Activated T-cell treated with anti-CD3 and anti-CD28 coated beads, Interleukin-2, amount 50 U/mL, for 4 hours (primary cell): ENCODE measurements at places on chromosomes 7 and 10. TPM values are rescaled to one million over a fixed set of nuclear protein-coding genes. Genes with fewer than 3 reads are reported as not detected.

DNA sequence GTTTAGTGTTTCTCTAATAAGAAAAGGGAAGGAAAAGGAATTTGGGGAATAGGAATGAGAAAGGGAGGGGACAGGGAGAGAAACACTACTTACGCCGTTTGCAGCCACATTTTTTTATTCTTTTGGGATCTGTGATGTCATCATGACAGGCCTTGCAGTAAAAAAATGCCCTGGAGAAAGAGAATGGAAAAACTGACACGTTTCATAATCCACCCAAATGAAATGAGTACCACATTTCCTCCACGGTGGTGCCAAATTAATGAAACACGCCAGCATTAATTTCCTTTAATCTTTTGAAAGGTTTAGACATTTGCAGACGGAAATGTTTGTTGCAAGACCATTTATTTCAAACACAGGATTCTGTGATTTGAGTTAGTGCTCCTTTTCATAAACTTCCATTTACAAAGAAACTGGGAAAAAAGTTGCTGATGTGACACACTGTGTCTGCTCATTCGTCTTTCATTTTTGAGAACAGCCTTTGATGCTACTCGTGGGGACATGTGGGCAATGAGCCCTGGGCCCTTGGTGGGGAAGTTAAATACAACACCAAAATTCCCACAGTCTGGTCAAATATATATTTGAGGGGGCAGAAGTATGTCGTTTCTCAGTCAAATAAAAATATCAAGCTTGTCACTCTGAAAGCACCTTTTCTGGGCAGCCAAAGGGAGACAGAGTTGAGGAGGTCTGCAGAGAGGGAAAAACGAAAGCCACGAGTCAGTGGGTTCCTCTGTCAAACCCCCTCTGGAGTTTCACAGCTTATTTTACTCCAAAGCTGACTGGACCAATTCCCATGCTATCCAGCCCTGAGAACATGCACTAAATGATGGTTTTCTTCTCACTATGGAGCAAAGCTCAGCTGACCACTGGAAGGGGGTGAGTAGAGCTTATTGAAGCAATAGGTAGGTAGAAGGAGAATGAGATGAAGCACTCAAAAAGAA, 625.5 kb downstream of the KCNMA1 start:
- no peak for DNase-seq

- DNase-seq, result no peak
These were observed 51.2 kb upstream of the BMPER start for GRCh38 chr7:33854178-33854577.

- no peak for DNase-seq
These were observed 66.5 kb downstream of the UNCX start for GRCh38 chr7:1298931-1299885.

DNA sequence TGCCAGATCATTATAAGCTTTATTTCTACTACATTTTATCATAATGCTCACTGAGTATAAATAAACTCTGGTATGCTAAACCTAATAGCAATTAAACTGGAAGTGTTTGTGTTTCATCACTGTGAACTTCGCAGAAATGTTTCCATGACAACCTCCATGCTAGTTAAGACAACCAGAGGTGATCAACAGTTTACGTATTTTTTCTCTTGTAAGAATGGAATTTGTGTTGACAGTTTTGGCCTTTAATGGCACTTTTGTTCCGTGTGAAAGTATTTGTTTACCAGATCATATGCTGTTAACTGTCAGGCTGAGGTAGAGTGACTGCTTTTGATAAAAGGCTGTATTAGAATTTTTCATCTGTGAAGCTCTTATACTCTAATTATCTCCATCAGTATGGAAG, 212.1 kb upstream of the PPP1R3A start:
- DNase-seq, result no peak

DNA sequence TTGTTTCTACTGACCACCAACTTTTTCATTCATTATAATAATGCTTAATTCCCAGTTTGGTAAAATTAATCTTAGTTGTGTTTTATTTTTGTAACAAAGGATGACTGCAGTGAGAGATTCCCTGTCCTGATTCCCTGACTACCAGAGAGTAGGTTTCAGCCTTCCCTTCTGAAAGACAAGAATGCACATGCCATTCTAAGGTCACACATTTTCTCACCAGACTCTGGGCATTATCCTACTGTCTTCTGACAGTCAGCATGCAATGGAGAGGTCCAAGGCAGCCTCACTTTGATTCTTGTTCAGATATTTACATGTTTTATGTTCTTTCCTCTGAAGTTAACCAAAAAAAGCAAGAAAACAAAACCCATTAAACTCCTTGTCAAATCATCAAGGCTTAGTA, 372.7 kb upstream of the CDC14C start:
- DNase-seq, result no peak

DNA sequence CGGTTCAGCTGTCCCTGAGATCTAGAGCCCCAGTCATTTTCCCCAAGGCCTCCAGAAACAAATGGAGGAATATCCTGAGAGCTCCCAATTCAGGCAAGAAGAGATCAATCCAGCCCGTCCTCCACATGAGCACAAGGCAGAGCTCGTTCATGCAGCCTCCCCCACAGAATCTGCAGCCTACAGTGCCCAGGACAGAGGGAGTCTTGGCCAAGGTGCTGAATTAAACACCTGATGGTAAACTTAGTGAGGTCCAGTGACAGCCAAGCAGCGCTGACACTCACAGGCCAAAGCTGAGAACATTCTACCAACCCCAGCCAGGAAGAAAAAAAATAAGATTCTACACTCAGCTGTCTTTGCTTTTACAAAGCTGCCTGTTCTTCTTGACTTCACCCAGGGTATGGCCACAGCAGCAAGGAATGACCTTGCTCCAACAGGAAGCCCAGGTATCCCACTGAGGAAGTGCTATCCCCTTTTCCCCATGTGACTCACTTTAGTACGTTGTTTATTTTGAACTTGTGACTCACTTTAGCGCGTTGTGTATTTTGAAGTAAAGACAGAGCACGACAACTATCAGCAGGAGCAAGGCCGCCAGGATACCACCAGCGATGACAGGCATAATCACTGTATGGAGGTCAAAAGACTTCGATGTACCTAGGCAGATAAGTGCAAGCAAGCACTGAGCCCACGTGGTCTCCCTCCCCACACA, 4.4 kb upstream of the CUZD1 start:
- DNase-seq, result no peak

DNA sequence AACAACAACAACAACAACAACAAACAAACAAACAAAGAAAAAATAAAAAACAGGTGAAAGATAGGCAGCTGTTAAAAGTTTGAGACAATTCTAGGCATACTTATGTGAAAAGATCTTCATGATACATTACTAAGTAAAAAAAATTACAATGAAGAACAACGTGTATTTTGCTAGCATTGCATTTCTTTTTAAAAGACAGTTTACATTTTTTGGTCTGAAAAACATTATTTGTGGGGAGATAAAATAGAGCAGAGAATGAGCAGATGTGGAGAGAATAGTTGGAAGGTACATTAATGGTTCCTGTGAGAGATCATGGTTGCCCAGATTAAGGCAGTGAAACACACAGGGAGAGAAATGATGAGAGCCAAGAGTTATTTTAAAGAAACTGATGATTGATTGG, 210.2 kb upstream of the MKLN1 start:
- no peak for DNase-seq

DNA sequence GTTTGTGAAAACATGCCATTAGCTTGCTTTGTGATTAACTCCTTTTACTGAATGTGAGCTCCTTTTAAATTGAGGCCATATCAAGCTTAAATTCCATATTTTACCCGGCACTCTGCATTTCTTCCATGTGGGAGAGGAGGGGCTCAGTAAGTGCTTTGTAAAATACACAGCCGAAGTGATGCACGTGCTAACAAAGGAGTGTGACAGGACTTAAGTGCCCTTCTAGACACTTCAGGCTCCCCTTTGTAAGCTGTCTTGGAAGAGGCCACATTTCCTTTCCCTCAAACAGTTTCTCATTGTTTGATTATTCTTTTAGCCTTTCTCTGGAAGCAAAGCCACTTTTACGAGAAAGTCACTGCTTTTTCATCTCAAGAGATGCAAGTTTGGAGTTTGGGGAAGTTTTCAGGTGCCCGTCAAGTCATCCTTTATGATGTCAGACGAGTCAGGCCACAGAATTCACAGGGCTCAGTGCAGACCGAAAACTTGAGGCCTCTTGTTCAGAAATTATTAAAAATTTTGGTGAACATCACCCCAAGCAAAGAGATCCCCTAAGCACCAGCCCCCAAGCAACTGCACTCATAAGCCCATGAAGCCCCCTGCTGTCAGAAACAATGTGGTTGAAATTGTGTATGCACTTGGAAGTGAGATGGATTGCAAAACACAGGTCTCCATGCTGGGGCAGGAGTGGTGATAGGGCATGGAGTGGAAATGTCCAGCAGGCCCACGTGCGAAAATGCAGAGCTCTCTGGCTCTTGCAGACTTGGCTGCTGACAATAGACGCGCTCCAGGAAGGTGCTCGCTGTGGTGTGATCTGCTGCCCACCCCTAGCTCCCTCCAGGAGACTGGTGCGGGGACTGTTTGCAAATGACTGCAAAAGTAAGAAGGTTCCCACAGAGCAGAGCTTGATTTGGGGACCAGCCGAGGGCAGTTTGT, 11.5 kb downstream of the IKZF1 start:
- DNase-seq, result peak; percentile 20

GRCh38 chr7:105284014-105284413, 104.7 kb downstream of the SRPK2 start:
- no peak for DNase-seq

DNA sequence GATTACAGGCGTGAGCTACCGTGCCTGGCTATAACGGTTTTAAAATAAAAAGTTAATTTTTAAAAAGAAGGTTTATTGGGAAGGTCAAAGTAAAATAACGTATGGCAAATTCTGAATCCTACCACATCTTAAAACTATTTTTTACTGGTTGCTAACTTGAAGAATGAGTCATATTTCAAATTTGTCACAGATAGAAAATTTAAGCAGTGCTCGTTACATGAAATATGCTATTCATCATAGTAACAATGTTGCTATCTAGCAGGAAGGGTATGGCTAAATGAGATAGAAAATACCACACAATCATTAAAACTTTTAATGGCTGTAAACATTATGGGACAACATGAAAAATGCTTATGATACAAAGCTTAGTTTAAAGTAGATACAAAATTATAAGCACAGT, 500.5 kb downstream of the PHTF2 start:
- no peak for DNase-seq

DNA sequence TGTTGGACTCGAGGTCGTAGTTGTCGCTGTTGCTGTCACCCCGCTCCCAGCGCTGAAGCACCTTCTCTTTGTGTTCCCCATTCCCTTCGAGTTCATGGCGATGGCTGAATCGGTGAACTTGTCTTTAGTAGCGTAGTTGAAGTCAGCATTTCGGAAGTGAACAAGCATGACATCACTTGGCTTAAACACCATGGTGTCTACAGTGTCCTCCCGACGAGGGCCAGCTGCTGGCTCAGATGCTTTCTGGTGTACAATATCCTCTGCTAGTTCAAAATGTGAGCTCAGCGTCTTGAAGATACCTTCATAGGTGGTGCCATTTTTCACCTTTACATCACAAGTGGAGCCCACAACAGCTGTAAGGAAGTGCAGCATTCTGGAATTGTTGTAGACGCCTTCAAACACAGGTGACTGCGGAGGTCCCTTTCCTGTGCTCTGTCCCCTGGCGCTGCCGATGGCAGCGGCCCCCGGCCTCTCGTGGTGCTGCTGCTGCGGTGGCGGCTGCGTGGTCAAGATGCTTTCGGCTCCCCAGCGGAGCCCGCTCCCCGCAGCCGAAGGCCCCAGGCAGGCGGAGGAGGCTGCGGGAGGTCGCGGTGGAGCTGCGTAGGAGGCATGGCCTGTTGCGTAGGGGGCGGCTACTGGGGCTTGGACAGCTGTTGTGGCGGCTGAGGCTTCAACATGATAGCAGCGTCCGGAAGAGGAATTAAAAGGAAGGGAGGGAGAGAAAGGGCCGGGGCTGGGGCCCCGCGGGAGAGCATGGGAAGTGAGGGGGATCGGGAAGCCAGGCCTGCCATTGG, 59.3 kb downstream of the ANKMY2 start:
- no peak for DNase-seq

DNA sequence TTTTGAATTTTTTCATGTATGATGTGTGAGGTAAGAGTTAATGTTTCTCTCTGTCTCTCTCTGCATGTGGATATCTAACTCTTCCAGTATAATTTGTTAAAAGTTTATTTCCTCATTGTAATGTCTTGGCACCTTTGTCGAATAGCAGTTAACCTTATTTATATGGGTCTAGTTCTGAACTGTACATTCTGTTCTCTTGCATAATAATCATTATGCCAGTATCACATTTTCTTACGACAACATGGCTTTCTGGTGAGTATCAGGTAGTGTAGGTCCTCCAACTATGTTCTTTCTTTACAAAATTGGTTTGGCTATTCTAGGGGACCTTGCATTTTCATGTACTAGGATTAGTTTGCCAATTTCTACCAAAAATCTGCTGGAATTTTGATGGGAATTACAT, 337.0 kb upstream of the FZD8 start:
- no peak for DNase-seq

- no peak for DNase-seq
These were observed 750.3 kb downstream of the ANKRD7 start for GRCh38 chr7:118974836-118975235.

DNA sequence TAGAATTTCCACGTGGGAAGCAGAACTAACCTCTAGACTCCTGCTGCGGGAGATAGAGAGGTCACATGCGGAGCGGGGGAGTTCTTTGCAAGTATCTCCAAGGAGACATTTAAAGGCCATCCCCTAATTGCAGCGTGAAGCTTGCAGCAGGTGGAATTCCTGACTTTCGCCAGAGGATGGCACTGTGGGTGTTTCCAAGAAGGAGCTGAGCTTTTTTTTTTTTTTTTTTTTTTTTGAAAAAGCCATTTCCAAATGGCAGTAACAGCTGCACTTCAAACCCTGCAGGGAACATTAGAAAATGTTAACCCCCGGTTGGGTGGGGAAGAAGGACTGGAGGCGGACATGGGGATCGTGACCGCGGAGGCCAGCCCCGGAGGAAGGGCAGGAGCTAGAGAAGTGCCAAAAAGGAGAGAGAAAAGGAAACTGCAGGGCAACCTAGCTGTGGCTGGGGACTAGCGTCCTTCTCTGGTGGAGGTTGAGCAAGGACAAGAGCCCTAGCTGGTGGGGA, 487.7 kb downstream of the TYW1 start:
- DNase-seq, result no peak

Gene HOXA4
- total RNA-seq, result not detected

Gene MLXIPL
- total RNA-seq, result 0.35 TPM

Gene TACR2
- total RNA-seq, result 0.11 TPM

Gene PTER
- 18.5 TPM for total RNA-seq
